ENCODE measurements at places on chromosomes 12 and 14.
A peak's percentile ranks its signal among the peaks of the same experiment; 100 is the strongest.

GRCh38 chr12:105588106-105588505 lies 257.6 kb downstream of the C12orf75 start:
- no peak for DNase-seq

DNA sequence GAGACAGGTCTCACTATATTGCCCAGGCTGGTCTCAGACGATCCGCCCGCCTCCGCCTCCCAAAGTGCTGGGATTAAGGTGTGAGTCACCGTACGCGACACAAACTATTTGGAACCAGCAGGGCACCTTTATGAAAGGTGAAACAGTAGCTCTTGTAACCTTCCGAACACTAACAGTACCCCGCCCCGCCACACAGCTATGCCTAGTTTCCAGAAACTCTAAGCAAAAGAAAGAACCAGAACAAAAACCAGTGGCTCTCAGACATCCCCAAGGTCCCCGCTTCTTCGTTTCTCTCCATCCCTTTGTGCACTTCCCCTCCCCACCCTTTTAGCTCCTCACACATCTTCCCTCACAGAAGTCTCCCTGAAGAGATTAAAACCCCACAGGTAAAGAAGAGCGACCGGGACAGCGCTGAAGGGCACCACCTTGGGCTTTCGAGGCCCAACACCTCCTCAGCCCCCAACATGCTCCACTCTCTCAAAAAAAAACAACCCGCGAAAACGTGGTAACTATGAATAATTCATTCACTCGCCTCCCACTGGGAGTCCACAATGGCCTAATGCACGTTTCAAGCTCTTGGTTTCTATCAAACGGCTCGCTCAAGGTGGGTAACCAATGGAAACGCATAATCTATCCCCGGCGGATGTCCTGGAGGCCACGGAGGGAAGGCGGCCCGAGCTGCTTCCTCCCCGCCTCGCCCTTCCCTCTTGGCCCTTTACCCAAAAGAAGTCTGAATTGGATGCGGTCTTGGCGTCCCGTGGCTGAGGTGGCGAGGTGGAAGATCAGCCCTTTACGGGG lies 877 bp downstream of the BAG5 start:
- no peak for DNase-seq

DNA sequence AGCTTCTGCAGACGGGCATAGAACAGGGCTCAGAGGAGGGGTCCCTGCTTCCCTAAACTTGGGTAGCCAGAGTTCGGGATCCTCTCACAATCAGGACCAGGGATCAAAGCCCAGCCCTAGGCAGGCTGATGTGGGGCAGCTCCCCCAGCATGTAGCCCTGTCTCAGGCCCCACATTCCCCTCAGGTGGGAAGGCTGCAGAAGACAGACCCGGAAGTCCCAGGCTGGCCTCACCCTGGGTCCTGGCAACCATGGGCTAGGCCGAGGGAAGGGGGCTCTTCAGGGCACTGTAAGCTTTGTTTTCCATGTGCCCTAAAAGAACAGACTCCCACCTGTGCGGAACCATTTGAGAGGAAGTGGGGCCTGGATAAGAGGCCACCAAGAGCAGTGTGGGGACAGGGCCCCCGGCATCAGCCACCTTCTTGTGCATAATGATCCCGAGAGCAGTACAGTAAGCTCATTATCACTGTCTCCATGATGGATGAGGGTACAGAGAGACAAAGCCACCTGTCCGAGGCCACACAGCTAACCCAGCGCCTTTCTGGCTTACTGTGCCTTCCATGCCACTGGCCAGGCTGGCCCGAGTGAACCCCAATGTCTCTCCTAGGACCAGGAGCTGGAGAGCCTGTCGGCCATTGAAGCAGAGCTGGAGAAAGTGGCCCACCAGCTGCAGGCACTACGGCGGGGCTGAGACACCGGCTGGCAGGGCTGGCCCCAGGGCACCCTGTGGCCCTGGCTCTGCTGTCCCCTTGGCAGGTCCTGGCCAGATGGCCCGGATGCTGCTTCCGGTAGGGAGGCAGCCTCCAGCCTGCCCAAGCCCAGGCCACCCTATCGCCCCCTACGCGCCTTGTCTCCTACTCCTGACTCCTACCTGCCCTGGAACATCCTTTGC lies 11.5 kb downstream of the CHGA start:
- DNase-seq, result no peak

- DNase-seq, result peak; percentile 96
These were observed at the start of gene POLR3B for GRCh38 chr12:106357549-106358395. Gene POLR3B (plus strand): TSS chr12:106357748. CDS start chr12:106357880, 132 bp downstream.

DNA sequence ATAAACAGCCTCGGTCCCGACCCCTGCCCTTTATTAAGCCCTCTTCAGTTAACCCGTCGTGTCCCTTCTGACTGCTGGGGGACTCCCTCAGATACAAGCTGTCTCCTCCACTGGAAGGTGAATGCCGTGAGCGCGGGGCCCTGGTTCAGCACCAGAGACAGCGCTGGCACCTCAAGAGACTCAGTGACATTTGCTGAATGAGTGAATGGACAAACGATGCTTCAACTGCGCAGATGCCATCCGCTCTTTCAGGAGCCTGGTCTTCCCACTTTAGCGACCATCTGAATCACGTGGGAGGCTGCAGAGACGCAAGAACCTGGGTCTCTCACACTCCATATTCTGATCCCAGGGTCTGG lies 92.6 kb upstream of the SFSWAP start:
- DNase-seq, result no peak
